ENCODE measurements at places on chromosomes 2 and 18. TPM values are rescaled to one million over a fixed set of nuclear protein-coding genes. Genes with fewer than 3 reads are reported as not detected.

Gene PAIP2B
- total RNA-seq: 0.18 TPM

Gene SPEG
- total RNA-seq: 5.2 TPM

Gene HOXD12
- not detected for total RNA-seq

Gene CCDC121
- 1.6 TPM for total RNA-seq

Gene ZNF396
- 0.54 TPM for total RNA-seq

Gene CELF4
- total RNA-seq: not detected

Gene SLC14A1
- 0.49 TPM for total RNA-seq

Gene AQP12B
- not detected for total RNA-seq

Gene UGT1A5
- not detected for total RNA-seq

Gene NHEJ1
- total RNA-seq: 21.2 TPM

Gene MYL1
- not detected for total RNA-seq

Gene SERPINB13
- not detected for total RNA-seq

Gene SCYGR4
- total RNA-seq: not detected

Gene RFX8
- 1.8 TPM for total RNA-seq

Gene DCDC2C
- total RNA-seq: not detected

Gene RBKS
- 1.8 TPM for total RNA-seq

Gene INHBB
- 4.0 TPM for total RNA-seq

Gene MC4R
- total RNA-seq: not detected

Gene TLX2
- not detected for total RNA-seq

Gene GFPT1
- 32.5 TPM for total RNA-seq

Gene NDC80
- total RNA-seq: 9.1 TPM

Gene OTOS
- not detected for total RNA-seq

Gene GPBAR1
- total RNA-seq: not detected

Gene STPG4
- not detected for total RNA-seq

Gene HAAO
- not detected for total RNA-seq

Gene SKOR2
- not detected for total RNA-seq

Gene ZAP70
- total RNA-seq: not detected

Gene RGPD3
- total RNA-seq: 0.90 TPM

Gene EN1
- total RNA-seq: not detected

Gene TNFRSF11A
- total RNA-seq: 0.72 TPM

Gene CCDC85A
- total RNA-seq: under 0.01 TPM

Gene SERPINB3
- not detected for total RNA-seq

Gene ABCG8
- not detected for total RNA-seq

Gene SPHKAP
- total RNA-seq: not detected

Gene FZD7
- total RNA-seq: 3.2 TPM

Gene CXCR1
- total RNA-seq: not detected

Gene VWC2L
- not detected for total RNA-seq

Gene EVA1A
- 11.9 TPM for total RNA-seq

Gene CCDC148
- 0.16 TPM for total RNA-seq

Gene DSEL
- 21.3 TPM for total RNA-seq

Gene FAP
- 12.8 TPM for total RNA-seq

Gene DHRS9
- total RNA-seq: 29.2 TPM

Gene DES
- not detected for total RNA-seq

Gene IL37
- not detected for total RNA-seq
